Tongue (tissue), 3 donors: ENCODE measurements at places on chromosomes 5 and 9. TPM values are rescaled to one million over a fixed set of nuclear protein-coding genes. Genes with fewer than 3 reads are reported as not detected.

The SPINK6 gene
- not detected for total RNA-seq

The SPINK4 gene
- total RNA-seq: not detected

- no peak for DNase-seq
These were observed 33.0 kb upstream of the MAP1B start for GRCh38 chr5:72074251-72074650.

DNA sequence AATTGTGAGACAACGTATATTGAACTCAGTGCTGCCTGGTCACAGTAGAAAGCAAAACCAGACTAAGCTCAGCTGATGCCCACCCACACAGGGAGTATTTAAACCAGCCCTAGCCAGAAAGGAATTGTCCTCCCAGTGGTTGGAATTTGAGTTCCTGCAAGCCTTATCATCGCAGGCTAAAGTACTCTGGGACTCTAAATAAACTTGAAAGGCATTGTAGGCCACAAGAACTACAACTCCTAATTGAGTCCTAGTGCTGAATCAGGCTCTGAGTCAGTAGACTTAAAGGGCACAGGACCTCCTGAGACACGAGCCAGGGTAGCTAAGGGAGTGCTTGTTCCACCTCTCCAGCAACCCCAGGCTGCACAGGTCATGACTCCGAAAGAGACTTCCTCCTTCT lies 171.4 kb downstream of the MCTP1 start:
- DNase-seq: no peak

- no peak for DNase-seq
These were observed 115.9 kb upstream of the DAPK1 start for GRCh38 chr9:87381746-87382145.

- DNase-seq: no peak
These were observed 88.4 kb downstream of the LMNB1 start for GRCh38 chr5:126865299-126865698.

- no peak for DNase-seq
These were observed 256.6 kb upstream of the ITGA1 start for GRCh38 chr5:52531105-52531504.
